LHCN-M2 (cell line): ENCODE measurements at places on chromosomes 16 and 17. TPM values are rescaled to one million over a fixed set of nuclear protein-coding genes. Genes with fewer than 3 reads are reported as not detected.

The SERPINF2 gene
- total RNA-seq = 0.13 and 0.40 TPM in 2 replicates

The RASD1 gene
- 0.19 TPM in 1 of 2 replicates, not detected in the other for total RNA-seq

The HIC1 gene
- total RNA-seq = 7.5 and 8.8 TPM in 2 replicates

The PRR35 gene
- 0.06 TPM in 1 of 2 replicates, not detected in the other for total RNA-seq

The GNG13 gene
- not detected in 2 replicates for total RNA-seq

The TMEM11 gene
- 23.4 and 26.2 TPM in 2 replicates for total RNA-seq

GRCh38 chr17:37826497-37827430 lies 81.9 kb upstream of the HNF1B start:
- DNase-seq = no peak

DNA sequence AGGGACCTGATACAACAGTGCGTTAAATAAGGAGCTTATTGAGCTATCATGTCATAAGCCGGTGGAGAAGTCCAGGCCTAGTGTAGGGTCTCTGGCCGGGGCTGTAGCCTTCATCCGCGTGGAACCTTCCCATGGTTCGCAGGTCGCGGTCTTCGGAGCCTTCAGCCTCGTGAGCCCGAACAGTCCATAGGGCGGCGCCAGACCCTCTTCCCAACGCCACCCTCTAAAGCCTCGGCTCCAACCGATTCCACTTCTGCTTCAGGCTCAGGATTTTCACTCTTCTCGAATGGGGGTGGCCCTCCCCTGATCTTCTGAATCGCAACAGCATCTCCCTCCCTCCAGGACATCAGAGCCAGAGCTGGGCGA lies 10.3 kb upstream of the BRCA1 start:
- DNase-seq = no peak

- DNase-seq = no peak
Observed at GRCh38 chr17:66938656-66939055, 25.9 kb upstream of the CACNG4 start.

- no peak for DNase-seq
Observed at GRCh38 chr17:68565661-68566441, 35.3 kb downstream of the FAM20A start.

DNA sequence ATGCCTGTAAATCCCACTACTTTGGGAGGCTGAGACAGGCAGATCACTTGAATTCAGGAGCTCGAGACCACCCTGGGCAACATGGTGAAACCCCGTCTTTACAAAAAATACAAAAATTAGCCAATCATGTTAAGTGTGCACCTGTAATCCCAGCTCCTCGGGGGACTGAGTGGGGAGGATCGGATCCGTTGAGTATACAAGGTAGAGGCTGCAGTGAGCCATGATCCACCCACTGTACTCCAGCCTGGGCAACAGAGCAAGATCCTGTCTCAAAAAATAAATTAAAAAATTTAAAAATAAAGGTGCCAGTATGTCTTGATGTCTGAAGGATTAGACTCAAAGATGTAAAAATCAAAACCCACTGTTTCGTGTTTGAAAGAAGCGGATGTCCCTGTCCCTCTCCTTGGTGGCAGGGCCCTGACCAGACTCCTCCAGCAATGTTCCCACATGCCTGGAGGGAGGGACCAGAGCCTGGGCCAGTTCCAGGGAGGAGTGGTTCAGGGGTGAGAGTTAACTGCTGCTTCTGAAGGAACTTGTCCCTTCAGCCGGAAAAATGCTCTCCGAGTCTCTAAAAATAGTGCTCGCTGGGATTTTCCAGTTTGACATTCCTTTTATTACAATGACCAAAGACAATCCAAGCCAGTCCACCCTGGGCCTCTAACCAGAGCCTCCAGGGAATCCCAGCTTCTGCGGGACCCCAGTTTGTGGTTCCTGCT lies 9.4 kb upstream of the CMTM4 start:
- no peak for DNase-seq

- DNase-seq = no peak
Observed at GRCh38 chr16:79595931-79596450, 4.5 kb downstream of the MAF start.

GRCh38 chr16:2987833-2988232 lies 7.6 kb upstream of the PKMYT1 start:
- DNase-seq = peak; percentile 53

GRCh38 chr17:81733507-81734404 lies 21.7 kb downstream of the SLC25A10 start:
- peak; percentile 62 for DNase-seq
